ENCODE measurements at places on chromosomes 13 and 19.

DNA sequence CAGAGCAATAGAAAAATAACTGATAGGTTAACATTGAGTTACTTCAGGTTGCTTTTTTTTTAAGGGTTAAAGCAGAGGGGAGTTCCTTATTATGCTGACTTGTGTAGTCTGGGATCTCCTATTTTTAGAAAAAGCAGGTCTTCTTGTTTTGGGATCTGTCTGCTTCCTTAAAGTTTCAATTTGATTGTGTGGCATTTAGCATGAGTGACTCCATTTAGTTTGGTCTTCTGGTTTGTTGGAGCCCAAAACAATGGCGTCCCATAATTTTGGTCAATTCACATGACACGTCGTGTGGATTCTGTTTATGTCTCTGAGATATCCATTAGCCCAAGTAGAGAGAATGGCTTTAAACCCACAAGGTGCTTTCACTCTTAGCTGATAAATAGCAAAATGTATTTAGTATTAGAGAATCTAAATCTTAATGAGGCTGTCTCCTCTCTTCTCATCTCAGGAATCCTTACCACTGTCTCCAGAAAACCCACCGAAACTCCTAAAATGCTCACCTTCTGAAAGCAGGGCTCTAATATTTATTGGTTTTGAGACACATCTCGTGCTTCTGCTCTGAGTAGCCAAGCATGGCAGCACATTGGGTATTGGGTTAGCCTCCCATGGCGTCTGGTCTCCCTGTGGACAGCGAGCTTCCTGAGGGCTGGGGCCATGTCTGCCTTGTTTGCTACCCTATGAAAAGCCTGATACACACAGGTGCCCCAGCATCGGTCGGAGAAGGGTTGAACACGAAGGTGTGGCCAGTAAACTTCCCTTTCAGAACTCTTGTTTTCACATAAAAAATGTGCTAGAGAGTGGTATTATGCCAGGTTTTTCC lies 67.2 kb upstream of the GPR183 start:
- no peak for DNase-seq

GRCh38 chr13:32537580-32538142 lies 934 bp downstream of the N4BP2L2 start:
- no peak for DNase-seq

DNA sequence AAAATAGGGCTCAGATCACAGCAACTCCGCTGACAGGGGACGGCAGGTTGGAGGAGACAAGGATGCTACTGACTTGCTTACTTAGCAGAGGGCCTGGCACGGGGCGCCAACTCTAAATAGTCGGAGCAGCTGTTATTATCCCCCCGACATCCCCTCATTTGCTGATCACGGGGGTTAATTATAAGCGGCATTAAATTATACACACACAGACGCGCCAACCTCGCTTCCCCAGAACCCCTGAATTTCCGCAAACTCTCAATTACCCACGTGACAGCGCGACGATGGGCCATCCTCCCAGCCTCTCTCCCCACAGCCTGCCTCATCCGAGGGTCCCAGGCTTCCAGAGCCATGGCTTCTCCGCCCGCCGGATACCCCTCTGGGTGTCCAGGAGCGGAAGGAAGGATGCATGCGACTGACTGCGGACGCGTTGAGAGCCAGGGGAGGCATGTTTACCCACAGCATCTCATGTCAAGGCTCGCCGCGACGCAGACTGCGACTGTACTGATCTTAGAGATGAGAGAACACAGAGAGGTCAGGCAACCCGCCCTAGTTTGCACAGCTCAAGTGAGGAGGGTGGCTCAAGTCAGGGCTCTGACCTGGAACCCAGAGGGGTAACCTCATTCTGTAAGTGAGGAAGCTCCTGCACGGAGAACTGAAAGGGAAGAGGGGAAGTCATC lies 5.7 kb downstream of the PTPRS start:
- DNase-seq = no peak

- DNase-seq = no peak
Measured at GRCh38 chr19:38213911-38214625, 10.0 kb downstream of the DPF1 start.

- DNase-seq = no peak
Measured at GRCh38 chr19:44747739-44748425, 626 bp upstream of the BCL3 start.

- no peak for DNase-seq
Measured at GRCh38 chr13:29688193-29688592, 92.7 kb upstream of the SLC7A1 start.

DNA sequence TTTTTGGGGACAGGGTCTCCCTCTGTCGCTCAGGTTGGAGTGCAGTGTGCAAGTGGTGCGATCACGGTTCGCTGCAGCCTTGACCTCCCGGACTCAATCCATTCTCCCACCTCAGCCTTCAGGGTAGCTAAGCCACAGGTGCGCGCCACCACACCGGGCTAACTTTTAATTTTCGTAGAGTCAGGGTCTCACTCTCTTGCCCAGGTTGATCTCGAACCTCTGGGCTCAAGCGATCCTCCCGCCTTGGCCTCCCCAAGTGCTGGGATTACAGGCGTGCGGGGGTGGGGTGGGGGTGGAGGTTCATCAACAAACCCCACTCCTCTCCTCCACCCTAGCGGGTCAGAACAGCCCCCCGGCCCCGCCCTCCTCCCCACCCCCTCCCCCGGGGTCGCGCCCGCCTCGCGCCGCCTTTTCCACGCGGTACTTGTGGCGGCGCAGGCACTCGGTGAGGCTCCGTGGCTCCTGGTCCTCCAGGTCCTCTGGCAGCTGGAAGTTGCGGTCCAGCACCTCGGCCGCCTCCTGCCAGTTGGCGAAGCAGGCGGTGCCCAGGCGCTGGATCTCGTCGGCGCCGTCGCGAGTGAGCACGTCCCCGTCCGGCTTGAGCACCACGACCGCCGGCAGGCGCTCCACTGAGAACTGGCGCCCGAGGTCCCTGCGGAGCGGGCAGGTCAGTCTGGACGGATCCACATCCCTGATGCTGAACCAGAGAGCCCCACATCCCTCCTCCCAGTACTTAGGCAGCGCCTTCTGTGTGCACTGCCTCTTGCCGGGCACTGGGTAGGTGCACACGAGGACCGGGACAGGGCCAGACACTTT lies 5.2 kb downstream of the NXNL1 start:
- no peak for DNase-seq

GRCh38 chr13:50389726-50390125 lies 374.5 kb downstream of the KCNRG start:
- no peak for DNase-seq

DNA sequence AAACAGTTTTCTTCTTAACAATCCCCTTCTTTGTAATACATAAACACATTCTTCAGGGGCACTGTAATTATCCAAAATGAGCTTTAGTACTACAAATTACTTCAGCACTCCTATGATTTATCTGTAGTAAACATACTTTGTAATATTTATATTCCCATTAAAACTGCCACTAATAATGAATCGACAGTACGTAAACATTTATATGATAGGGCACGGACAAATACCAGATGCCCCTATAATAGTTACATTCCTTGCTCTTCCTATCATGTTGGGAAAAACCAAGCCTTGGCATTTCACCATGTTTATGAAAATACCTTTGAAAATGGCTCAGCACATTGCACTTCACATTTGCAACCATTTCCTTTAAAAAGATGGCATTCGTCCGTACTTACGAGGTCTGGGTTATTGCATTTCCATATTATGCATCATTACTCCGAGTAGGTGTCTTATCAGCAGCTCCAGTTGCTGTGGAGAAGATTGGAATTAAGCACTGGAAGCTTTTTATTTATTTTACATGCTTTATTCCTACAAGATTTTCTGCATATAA lies 1043.4 kb downstream of the DIAPH3 start:
- no peak for DNase-seq

- DNase-seq = no peak
Measured at GRCh38 chr13:44074611-44075010, 194.9 kb downstream of the LACC1 start.

- peak; percentile 73 for DNase-seq
Measured at GRCh38 chr13:98798849-98799645, 46.6 kb upstream of the SLC15A1 start.

GRCh38 chr13:112978561-112979405 lies 9.8 kb downstream of the MCF2L start:
- DNase-seq = no peak

DNA sequence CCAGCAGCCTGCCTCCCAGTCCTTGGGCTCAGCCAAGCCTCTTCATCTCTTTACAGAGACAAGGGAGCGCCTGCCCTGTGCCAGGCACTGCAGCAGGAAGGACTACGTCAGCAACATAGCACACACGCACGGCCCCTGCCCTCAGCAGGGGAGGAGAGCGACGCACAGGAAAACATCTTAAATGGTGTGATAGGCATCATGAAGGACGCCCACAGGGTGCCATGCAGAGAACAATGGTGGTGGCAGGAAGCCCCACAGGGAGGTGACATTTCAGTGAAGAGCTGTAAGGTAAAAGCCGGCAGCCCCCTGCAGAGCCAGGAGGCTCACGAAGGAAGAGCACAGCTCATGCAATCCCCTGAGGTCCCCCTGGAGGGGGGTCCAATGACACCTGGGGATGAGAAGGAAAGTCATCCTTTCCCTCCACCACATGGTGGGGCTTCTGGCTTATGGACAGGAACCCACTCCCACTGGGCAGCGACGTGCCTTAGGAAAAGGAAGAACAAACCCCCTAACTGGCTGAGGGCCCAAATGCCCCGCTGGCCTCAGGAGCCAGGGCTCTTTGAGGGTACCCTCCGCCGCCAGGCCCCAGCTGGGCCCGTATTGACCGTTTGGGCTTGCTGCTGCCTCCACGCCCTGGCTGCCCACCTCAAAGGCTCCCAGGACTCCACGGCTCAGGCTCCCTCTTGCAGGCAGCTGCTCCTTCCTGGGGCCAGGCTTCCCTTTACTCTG lies 37.3 kb upstream of the C13orf42 start:
- DNase-seq = no peak

- no peak for DNase-seq
Measured at GRCh38 chr13:50901701-50902100, 7.9 kb upstream of the RNASEH2B start.

DNA sequence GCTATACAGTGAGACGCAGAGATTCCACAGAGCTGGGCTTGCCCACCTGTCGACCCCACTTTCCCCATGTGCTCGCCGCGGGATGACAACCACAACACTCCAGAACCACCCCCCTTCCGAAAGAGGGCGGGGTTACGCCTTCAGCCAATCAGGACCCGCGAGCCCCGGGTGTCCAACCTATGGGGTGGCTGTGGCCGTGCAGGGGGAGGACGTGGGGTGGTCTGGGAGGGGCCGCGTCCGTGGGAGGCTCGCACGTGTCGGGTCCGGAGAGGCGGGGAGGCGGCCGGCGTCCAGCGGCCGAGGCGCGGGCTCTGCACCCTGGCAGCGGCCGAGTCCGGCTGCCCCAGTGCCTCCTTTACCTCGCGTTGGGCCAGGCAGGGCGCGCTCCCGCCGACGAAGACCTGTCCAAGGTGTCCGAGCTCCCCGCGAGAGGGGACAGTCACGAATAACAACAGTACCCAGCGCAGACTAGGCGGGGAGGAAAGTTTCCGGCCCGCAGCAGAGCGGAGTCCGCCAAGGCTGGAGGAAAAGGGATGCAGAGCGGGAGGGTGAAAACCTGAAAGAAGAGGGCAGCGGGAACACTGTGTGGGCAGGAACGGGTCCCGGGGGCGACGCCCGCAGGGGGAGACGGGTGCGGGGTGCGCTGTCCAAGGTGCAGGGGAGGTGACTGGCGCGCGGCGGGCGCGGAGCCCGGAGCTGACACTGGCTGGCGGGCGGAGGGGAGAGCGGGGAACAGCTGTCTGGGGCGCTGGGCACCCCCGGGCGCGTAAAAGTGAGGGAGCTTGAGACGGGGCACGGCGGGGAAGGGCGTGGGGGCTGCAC lies 911 bp downstream of the ENOX1 start:
- peak; percentile 53 for DNase-seq

DNA sequence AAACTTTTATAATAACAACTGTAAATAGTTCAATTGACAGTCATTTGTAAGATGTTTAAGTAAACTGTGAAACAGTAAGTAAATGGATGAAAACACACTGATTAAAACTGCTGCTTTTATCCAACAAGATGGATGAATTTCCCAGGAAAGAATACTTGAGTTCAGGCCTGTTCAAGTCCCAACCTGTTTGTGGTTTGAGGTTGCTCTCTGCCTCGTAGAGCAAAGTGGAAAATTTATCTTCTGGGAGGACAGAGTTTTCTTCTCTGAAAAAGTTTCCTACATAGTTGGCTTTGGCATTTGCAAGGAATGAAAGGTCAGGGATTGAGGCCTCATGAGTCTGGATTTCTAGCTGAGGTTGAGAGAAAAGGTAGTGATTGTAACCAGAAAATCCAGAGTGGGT lies 15.2 kb upstream of the ZNF543 start:
- no peak for DNase-seq

GRCh38 chr13:107493266-107493665 lies 722.1 kb downstream of the LIG4 start:
- DNase-seq = no peak

DNA sequence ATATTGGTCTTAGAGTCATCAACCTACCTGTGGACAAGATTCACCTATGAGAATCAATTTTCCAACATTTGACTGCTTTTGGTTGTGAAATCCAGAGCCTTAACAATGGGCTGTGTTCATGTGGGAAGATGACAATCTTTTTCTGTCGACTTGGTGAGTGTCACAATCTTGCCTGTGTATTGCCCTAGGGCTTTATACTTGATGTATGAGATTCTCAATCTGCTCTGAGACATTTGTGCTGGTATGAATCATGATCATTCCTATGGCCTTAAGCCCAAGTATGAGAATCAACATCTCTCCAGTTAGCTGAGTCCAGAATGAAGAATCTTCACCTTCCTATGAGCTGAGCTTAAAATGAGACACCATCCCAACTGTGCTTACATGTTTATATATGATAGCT lies 68.7 kb downstream of the ZNF726 start:
- DNase-seq = no peak

DNA sequence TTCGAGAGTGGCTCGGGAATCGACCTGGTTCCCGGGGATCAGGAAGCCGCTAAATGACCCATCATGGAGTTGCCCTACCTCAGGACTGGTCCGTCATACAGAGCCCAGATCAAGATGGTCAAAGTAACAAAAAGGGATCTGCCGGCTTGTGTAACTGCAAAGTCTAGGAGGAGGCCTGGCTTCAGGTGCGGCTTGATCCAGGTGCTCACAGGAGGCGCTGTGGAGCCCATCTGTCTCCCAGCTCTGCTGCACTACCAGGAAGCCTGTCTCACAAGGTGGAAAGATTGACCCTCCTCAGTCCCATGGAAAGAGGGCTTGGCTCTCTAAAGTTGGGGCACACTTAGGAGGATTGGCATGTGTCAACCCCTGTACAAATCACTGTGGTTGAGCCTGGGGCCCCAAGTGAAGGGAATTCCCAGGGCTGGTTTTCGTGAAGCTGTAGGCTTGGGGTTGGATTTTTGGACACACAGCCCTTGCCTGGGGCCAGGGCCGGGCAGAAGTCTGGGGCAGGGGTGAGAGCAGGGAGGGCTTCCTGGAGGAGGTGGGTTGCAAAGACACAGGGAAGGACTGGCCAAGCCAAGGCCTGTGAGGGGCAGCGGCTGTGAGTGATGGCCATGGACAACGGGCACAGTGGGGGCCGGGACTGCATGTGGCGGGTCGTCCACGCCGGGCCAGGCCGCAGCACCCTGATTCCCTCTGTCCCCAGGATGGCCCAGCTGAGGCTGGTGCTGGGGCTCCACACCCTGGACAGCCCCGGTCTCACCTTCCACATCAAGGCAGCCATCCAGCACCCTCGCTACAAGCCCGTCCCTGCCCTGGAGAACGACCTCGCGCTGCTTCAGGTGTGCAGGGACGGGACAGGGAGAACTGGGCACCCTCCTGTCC lies 4.2 kb downstream of the GZMM start:
- DNase-seq = no peak

Measured in GM04504 (cell line).